Hepatic stellate cell (primary cell): ENCODE measurements at places on chromosomes 6 and 20.

DNA sequence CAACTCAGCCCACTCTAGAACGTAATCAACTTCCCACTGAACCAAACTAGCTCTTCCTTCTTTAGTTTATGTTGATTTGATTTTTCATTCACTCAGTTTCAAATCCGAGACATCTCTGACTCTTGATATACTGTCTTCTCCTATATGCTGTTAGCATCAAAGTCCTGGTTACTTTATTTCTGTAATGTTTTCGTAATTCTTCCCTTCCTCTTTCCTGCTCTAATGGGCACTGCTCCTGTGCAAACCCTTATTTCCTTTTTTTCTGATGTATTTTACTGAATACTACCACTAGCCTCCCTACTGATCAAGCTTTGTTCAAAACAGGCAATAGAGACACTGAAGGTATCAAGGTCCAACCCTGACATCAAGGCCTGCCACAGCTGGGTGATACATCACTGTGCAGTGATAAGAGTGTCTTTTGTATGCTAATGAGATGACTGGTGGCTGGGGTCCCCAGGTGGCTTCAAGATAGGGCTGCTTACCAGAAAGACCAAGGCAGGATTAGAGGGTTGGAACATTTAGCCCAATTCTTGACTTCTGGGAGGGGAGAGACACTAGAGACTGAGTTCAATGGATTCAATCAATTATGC lies 95.2 kb downstream of the KIF13A start:
- no peak for DNase-seq

DNA sequence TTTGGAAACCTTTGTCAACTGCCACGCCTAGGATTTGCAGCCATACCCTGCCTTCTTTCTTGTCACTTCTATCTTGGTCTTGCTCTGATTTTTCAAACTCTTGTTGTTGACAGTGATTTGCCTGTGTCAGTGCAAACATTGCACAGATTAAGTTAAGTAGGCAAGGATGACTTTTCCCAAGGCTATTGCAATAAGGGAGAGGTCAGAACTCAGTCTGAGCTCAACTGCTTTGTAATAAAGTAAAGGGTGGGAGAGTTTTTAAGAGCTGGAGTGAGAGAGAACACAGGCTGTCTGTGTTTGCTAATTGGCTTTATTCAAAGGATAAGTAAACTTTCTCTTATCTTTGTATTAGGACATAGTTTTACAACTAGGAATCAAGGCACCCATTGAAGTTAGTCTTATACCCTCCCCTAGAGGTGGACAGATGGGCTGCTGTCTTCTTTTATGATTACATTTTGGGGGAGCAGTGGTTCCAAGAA lies 448.6 kb downstream of the PHF3 start:
- no peak for DNase-seq

GRCh38 chr6:151679081-151679480 lies 128.4 kb upstream of the ESR1 start:
- peak; percentile 69 for DNase-seq

GRCh38 chr20:46291401-46291800 lies 16.9 kb downstream of the CDH22 start:
- no peak for DNase-seq

GRCh38 chr6:15044146-15044882 lies 201.6 kb upstream of the JARID2 start:
- DNase-seq = no peak

DNA sequence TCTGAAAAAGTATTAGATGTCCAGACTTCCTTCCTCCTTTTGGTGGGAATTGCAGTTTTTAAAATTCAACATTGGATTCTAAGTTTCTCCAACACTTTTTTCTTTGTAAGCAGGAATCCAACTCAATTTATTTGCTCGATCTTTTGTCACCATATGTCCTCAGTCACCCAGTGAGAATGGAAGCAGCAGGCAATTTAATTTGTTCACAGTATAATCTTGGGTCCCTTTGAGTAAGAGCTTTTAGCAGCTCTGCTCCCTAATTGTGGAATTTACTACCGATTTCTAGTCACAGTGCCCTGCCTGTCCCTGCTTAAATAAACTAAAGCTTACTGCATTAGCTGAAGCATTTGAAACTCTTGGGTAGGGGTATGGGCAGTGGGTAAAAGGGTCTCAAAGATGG lies 98.6 kb downstream of the BTBD3 start:
- no peak for DNase-seq

DNA sequence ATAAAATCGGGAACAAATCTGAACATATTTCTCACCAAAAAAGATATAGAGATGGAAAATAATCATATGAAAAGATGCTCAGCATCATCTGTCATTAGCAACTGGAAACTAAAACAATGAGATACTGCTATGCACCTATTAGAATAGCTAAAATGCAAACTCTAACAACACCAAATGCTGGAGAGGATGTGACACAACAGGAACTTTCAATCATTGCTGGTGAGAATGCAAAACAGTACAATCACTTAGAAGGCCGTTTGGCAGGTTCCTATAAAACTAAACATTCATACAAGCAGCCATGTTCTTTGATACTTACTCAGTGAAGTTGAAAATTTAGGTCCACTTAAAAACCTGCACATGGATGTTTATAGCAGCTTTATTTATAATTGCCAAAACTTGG lies 67.0 kb downstream of the FAM50B start:
- no peak for DNase-seq

- DNase-seq = no peak
Measured at GRCh38 chr6:4401408-4402368, 266.3 kb upstream of the ECI2 start.
